SW480 (cell line): ENCODE measurements at places on chromosomes 7 and 10.

DNA sequence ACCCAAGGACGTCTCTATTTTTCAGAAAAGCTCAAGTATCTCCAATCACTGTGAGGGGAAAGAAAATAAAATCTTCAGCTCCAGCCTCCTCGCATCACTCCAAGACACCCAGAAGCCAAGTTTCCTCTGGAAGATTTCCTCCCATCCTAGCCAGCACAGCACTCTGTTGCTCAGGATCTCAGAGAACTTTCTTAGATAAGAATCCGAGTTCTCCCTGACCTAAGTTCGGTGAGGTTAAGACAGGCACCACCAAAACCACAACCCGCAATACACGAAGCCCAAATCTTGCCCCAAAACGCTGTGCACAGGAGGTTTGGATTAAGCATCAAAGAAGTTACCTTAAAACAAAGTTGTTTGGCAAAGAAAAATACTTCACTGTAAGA is 4.2 kb downstream of the FAM53B start:
- DNase-seq: no peak

DNA sequence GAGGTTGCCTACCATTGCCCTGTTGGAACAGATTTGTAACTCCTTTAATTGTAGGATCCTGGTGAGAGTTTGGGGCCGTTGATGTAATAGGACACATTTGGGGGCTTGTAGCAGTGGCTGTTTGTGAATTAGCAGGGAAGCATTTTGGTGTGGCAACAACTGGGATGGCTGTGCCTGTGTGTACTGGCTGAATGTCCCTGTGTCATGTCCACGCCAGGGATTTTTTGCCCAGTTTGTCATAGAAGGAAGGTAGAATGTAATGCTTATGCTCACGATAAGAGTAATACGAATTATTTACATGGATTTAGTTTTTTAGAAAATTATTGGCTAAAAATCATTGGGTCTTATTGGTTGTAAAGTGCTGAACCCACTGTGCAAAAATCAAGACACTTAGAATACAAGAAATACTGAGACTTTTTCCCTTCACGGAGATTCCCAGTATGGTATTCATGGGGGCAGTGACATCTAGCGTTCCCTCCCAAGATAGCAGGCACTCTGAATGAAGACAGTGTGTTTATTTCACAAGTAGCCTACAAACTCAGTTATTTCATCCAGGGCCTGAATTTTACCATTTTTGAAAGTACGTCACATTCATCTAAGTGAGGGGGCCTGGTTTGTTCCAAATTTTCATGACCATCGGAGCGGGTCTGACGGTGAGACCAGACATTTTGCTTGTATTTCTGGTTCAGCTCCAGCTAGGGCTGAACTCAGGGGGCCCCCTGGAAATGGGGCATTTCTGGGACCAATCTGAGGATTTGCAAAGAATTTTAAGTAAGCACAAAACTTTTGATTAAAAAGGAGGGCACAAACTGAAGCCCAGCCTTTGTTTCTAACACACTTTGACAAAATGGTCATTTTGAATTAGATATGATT is 74.7 kb downstream of the CACNB2 start:
- peak; percentile 44 for DNase-seq

DNA sequence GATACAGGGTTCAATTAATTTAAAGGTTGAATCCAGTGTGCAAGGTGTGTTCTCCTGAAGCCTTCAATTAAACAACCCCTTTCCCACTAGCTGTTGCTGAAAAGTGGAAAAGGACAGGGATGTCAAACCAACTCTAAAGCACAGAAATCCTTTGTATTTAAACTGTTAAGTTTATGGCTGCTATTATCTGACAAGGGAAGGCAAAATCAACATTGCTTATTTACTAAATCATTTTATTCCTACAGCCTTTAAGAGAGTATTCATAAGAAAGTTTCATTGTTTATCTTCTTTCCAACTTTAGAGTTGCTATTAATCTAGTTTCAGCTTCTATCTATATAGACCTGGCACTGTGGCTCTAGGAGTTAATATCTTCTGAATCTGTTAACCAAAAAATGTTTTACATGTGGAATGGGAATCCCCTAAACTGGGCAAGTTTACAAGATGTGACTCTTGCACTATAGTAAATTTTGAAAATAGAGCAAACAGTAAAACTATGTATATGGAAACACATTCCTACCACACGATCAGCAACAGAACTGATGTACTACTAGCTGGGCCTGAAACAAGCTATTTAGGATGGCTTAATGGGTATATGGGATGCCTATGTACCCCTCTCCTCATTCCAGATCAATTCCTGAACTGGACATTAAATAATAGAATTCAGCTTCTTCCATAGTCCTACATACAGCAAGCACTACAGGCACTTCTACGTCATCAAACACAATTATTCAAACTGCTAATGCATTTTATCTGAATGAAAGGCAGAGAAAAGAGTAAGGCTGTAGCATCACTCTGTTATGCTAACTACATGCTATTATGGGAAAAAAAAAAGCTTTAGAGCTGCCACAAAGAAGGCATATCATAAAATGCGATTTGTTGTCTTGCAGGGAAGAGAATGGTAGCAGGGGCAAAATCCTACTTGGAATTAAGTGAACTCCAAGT is 52.8 kb downstream of the CDK6 start:
- no peak for DNase-seq

GRCh38 chr7:157900556-157900955 is 563.8 kb downstream of the DNAJB6 start:
- DNase-seq: no peak

- DNase-seq: peak; percentile 96
Observed at GRCh38 chr7:97005183-97006054, at the start of gene DLX6. DLX6 (plus strand) TSS chr7:97005553; CDS start chr7:97005978, 425 bp downstream.

DNA sequence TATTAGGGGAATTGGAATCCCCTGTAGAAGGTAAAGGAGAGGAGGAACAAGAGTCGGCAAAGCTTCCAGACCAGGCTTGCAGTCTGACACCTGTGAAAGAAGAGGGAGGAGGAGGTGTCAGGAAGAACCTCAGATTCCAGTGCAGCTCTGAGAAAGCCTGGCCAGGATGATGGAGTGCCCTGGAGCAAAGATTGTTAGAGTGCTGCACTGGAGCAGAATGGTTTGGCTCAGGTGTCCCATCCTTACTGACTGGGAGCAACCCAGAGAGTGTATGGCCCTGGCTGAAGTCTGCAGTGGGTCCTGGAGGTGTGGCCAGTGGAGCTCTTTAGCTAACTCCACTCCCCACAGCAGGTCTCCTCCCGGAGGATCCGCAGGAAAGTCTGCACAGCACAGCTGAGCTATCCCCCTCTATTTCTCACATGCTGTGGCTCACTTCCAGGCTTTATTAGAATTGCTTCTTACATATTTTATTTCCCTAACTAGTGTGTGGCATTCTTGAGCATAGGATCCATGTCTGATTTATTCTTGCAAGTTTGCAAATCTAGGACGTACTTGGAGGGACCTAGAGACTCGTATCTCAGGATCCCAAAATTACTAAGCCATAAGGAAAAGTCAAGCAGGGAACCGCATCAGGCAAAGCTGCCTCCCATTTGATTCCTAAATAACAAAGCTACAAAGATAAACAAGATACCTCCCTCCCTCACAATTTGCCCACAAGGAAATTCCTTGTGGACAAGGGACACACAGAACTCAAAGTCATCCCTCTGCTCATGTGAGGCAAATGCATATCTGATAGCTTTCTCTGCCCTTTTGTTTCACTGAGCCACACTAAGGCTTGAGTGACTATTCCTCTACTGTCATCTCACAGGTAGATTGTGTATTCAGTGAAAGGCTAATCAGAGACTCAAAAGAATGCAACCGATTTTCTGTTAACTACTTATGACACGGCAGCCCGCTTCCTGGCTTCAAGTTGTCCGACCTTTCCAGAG is 58.8 kb downstream of the VIM start:
- DNase-seq: no peak

- no peak for DNase-seq
Observed at GRCh38 chr7:156219307-156220077, 407.2 kb upstream of the SHH start.

DNA sequence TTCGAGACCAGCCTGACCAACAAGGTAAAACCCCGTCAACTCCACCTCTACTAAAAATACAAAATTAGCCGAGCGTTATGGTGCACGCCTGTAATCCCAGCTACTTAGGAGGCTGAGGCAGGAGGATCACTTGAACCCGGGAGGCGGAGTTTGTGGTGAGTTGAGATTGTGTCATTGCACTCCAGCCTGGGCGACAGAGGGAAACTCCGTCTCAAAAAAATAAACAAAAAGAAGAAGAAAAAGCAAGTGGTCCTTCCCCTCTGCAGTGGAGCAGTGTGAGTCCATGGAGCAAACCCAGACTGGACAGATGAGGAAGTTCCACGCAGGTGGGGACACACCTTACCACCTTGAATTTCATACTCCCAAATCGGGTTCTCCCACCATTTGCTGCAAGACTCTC is 13.1 kb upstream of the SERPINE1 start:
- DNase-seq: no peak

- no peak for DNase-seq
Observed at GRCh38 chr10:10054466-10054865, 963.2 kb upstream of the CELF2 start.

DNA sequence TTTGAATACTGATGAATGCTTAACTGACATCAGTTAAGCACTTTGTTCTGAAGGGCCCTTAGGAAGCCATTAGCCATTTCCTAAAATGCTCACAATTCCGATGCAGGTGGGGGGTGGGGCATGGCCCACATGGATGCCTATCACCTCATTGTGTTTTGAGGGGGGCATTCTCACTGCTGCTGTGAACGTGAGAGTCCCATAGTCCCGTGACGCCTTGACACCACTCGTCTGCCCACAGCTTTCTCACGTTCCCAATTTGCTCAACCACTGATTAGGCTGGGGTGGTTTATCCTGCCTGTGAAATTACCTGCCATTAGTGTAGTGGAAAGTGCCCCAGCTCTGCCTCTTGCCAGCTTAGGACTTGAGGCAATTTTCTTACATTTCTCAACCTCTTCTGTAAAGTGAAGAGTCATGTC is 31.9 kb downstream of the DUSP5 start:
- no peak for DNase-seq

GRCh38 chr10:86659721-86660453 is 5.5 kb downstream of the OPN4 start:
- DNase-seq: no peak

- no peak for DNase-seq
Observed at GRCh38 chr7:7185371-7185989, 3.1 kb downstream of the C1GALT1 start.

DNA sequence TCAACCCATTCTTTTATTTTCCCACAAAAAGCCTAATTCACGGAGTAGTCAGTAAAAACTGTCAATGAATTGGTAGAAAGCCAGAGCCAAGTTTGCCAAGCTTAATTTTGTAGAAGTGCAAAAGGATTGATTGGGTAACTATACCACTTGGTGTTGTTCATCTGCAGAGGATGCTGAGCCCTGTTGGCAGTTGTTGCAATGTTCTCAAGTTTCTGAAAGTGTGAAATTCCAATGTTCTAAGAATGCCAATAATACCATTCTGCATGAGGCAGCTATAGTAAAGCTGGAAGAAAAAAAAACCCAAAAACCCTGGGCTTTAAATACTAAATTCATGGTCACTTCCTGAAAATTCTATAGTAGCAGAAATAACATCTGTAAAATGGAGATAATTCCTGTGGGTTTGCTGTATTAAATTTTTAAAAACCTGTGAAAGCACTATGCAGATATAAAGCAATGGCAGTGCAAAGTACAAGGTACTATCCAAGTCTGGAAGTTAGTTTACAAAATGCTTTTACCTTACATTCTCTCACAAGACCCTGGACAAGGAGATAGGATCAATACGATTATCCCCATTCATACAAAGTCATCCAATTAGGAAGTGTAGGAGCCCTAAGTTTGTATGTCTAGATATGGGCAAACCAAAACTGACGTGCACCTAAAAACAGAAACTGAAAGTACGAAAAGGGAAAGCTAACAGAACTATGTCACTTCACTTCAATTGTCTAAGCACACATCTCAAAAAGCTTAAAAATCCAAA is 6.0 kb upstream of the PON1 start:
- DNase-seq: peak; percentile 16

DNA sequence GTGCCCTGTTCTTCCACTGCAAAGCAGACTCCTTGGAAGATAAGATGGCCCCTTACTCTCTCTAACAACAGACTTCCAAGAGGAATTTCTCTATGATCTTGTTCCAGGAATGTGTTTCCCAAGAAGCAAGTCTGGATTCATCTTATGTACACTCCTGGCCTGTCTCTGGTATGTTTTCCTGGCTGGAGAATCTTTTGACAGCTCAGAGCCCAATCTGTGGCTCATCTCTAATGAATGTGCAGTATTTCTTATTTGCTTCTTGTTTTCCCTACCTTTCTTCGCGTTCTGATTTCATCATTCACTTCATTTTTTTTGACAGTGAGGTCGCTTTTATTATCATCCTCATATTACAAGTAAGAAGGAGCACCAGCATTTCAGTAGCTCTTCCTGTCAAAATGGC is 53.0 kb upstream of the PITRM1 start:
- DNase-seq: no peak

DNA sequence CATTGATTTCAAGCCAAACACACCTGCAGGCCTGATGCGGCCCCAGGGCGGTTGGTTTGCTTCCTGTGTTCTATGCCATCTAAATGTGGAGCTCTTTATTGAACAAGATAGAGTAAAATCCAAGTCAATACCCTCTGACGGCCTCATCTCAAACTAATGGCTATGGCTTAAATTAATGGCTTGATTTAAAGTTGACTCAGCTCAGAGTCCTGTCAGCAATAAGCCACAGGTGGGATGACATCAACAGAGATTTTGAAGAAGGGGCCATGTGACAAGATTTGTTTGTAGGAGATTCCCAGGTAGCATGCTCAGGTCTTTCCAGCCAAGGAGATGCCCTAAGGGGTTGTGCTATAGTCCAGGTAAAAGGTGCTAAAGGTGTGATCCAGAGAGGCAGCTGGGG is 66.7 kb upstream of the ZNF32 start:
- no peak for DNase-seq

DNA sequence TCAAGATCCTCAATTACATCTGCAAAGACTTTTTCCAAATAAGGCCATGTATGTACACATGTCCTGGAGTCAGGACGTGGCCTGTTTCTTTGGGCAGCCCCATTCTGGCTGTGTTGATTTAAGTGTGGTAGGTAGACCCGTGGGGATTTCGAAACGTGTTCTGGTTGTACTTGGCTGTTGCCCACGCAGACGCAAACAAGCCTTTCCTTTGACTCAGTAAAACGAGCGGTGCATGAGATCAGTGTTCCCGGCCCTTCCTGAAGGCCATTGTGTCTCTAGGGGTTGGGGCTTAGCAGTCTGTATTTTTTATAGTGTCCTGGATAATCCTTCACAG is 64.8 kb upstream of the DNAJB6 start:
- DNase-seq: no peak

- no peak for DNase-seq
Observed at GRCh38 chr7:22698767-22699166, 28.2 kb upstream of the IL6 start.
